CD4-positive, alpha-beta T cell treated with Interferon gamma for 1 hour (primary cell): ENCODE measurements at places on chromosomes 5 and 9.

DNA sequence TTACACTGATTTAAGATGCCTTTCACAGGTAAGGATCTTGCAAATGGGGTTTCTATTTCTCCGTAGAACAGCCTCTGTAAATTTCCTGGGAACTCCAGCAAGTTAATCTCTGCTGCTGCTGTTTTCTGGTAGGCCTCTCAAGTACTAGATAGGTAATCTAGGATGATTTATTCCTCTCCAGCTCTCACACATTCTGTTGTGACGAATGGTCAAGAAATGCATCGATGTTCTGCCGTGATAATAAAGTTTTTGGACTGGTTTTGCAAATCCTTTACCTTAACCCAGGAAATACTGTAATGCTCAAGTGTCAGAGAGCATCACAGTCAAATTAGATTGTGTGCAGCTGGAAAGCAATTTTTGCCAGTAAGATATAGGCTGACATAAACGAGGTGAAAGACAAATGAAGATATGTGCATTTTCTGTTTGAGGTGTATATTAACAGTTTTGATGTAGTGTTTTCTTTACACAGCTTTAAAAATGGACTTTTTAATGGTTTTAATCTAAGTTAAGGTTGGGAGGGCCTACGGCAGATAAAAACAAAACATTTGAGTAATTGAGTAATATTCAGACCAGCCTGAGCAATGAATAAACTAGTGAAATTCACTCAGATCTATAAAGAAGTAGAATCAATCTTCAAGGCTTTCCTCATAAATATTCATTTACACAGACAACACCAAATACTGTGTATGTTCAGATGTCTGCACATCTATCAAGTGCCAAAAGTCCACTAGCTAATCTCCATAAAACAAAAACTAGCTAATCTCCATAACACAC, 300.6 kb upstream of the EDIL3 start:
- no peak for DNase-seq

DNA sequence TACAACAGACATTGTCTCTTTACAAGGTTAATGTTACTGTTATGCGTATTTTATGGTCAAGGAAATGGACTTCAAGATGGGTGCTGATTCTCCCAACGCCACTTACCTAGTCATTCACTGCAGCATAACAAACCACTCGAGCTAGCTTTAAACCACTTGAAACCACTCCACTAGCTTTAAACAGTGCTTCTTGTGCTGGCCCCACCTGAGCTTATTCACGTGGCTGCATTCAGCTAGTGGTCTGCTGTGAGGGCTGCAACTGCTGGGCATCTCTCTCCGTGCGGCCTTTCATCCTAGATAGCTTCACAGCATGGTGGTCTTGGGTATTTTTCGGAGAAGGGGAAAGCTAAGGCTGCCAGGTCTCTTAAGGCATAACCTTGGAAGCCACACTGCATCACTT, 3.5 kb upstream of the HRH2 start:
- no peak for DNase-seq

DNA sequence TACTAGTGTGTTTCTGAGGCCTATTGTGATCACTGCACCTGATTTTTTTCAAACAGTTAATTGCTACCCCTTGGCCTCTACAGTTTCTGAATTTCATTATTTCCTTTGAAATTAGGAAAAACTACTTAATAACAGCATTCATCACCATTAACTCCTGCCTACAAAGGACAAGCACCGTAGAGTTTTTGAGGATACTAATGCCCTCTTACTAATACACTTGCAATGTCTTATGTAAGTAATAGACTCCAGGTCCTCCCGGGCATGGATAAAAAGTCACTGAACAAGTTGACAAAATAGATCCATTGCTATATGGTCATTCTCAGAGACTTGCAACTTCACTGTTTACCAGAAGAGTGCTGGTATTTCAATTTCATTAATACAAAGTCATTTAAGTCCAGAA, 1172.5 kb downstream of the CDH12 start:
- no peak for DNase-seq

DNA sequence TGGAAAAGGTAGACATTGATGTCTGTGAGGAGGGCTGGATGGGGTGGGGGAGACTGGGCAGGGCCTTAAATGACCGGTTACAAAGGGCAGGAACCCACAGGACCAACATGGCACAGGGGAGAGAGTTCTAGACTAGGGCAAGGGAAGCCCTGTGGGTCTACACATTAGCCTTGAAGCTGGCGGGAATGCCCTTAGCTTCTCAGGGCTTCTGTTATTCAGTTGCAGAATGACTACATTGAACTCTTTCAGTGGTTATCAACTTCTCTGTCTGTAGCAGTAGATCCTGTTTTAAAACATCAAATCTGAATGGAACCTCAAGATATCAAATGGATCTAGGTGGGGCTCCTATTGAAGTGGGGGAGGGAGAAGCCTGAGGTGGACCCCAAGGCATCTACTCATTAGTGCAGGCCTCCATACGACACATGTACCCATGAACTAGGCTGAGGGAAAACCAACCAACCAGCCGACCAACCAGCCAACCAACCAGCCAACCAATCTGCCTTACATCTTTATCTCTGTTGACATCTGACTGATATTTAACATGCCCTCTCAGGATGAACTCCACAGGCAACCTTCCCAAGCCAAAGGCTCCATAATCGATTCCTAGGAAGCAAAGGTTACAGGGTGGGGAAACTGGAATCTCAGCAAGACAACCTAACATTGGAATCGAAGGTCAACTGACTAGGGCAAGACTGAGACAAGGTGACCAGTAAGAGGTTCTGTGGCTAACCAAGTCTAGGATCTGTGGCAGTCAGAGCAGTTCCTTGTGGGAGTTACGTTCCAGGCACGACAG, 48.3 kb downstream of the DAP start:
- DNase-seq, result no peak

DNA sequence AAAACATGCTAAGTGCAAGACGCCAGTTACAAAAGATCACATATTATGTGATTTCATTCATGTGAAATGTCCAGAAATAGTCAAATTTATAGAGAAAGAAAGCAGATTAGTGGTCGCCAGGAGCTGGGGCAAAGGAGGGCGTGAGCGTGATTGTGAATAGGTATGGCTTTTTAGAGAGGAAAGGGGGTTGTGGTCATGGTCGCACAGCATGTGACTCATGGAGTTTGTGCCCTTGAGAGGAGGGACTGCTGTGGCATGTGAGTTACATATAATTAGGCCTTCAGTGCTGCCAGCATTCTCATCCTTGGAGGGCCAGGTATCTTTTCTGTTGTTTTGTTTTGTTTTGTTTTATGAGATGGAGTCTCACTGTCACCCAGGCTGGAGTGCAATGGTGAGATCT, 21.2 kb upstream of the MARCHF6 start:
- no peak for DNase-seq

DNA sequence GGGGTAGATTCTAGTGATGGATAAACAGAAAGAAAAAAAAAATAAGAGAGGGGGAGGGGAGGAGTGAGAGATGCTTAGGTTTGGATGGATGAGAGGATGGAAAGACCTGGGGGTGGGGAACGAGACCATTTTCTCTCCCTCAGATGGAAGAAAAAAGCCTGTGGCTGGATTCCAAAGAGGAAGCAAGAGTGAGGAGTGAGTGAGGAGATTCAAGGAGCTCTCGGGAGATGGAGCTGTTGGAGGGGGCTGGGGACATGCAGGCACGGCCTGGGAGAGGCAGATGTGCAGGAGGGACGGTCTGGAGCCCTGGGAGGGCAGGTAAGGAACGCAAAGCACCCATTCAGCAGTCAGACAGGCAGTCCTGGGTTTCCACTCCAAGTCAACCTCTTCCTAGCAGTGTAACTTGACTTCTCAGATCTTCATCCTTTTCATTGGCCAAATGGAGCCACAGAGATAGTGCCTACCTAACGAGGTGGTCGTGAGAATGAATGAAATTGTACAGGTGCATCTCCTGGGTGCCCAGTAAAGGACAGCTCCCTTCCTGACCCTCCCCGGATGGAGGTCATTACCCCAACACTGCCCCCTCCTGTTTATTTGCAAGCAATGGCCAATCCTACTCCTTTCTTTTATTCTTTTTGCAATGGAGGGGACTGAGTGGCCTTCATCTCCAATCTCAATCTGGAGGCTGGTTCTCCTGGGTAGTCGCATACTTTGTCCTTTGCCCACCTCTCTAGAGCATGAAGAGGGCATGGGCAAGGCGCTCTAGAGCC, 52.2 kb downstream of the PCDH1 start:
- no peak for DNase-seq
